ENCODE measurements at places on chromosomes 13 and 19. TPM values are rescaled to one million over a fixed set of nuclear protein-coding genes. Genes with fewer than 3 reads are reported as not detected.

Gene MATK
- polyA plus RNA-seq = 62.5 TPM

Gene TEX26
- 1.9 TPM for polyA plus RNA-seq

Gene EHD2
- polyA plus RNA-seq = 26.4 TPM

Gene ONECUT3
- 0.66 TPM for polyA plus RNA-seq

Gene FFAR3
- not detected for polyA plus RNA-seq

Gene C5AR1
- 3.5 TPM for polyA plus RNA-seq

Gene RASL11A
- 7.4 TPM for polyA plus RNA-seq

Gene DIAPH3
- polyA plus RNA-seq = 4.0 TPM

- no peak for DNase-seq
Observed at GRCh38 chr13:25440061-25440460, 68.3 kb downstream of the ATP8A2 start.

DNA sequence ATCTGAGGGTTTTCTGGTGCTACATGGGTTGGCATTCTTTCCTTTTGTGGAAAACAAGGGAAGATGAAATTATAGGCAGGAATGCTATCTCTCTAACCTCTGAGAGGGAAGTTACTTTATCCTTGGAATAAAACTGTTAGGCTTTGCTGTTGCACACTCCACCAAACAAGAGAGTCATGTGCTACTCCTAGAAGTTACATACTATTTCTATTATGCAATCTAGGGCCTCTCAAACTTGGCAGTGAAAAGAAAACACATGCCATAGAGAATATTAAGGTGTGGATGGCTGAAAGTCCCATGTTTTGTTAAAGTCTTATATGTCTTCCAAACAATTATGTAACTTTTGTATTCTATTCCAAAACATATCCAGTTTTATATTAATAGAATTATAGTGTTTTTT lies 367.9 kb downstream of the SLC7A1 start:
- no peak for DNase-seq

GRCh38 chr13:101218484-101218883 lies 197.8 kb downstream of the NALCN start:
- no peak for DNase-seq

GRCh38 chr13:62321895-62322294 lies 906.2 kb upstream of the PCDH20 start:
- no peak for DNase-seq

DNA sequence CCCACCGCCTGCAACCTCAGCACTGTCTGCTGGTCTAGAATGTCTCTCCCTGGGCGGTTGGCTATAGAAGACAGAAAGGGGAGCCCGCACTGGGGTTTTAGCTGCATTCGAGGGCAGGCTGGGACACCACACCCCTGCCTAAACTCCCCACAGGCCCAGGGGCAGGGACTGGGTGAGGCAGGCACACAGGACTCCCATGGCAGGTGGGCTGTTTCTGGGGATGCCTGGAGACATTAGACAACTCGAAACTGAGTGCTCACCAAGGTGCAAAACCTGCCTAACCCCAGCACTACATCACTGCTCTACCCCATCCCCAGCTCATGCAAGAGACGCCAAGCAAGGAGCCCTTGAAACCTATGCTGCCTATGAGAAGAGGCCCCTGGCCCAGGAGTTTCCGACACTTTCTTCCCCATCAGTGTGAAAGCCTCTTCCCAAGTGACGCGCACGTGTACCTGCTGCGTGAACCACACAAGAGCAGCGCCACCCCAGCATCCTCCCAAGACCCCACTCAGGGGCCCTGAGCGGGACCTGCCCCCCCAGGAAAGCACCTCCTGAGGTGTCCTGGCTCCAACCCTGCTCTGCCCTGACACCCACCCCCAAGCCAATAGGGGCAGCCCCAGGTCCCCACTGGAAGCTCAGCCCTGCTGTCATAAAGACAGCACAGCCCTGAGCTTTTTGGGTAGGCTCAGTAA lies 121.2 kb downstream of the TUBA3C start:
- no peak for DNase-seq

- DNase-seq = no peak
Observed at GRCh38 chr13:37412241-37412921, 186.2 kb downstream of the POSTN start.

DNA sequence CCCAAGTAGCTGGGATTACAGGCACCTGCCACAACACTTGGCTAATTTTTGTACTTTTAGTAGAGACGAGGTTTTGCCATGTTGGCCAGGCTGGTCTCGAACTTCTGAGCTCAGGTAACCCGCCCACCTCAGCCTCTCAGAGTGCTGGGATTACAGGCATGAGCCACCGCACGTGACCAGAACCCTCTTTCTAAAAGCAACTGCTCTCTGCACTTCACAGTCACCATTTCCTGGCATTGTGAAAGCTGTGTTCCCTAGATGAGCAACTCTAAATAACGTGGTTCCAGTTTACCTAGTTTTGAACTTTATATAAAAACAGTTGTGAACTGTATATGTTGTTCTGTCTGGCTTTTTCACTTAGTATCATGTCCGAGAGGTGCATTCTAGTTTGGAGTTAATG lies 152.9 kb downstream of the SIPA1L3 start:
- DNase-seq = no peak

DNA sequence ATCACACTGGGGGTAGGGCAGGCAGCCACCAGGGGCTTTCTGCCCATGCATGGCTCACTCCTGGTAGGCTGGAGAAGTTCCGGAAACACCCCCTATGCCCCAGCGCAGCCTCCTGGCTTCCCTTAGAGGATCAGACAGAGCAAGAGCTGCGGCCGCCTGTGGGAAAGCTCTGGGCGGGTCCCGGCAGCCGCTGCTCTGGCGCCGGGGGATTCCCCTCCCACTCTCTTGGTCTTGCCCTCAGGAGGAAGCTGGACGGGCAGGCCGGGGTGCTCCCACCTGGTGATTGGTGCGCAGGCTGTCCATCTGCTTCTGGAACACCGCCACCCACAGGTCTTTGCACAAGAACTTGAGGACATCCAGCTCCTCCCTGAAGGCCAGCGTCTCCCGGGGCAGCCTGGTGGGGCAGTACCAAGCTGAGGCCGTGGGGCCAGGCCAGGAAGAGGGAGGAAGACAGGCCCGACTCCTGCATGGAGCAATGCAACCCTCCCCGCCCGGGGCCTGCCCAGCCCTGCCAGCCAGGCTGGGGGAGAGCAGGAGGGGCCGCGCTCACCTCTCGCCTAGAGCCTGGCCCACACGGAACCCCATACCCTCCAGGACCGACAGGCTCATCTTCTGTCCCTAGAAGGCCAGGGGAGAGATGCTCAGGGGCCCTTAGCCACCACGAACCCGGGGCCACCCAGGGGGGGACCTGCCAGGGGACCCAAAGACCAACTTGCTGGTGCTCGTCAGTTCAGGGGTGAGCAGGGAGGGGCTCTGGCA lies 4.0 kb upstream of the NKPD1 start:
- DNase-seq = no peak

- DNase-seq = peak; percentile 65
Observed at GRCh38 chr13:23513455-23513854, 56.8 kb upstream of the TNFRSF19 start.

- DNase-seq = no peak
Observed at GRCh38 chr13:40370661-40371060, 295.8 kb downstream of the FOXO1 start.

DNA sequence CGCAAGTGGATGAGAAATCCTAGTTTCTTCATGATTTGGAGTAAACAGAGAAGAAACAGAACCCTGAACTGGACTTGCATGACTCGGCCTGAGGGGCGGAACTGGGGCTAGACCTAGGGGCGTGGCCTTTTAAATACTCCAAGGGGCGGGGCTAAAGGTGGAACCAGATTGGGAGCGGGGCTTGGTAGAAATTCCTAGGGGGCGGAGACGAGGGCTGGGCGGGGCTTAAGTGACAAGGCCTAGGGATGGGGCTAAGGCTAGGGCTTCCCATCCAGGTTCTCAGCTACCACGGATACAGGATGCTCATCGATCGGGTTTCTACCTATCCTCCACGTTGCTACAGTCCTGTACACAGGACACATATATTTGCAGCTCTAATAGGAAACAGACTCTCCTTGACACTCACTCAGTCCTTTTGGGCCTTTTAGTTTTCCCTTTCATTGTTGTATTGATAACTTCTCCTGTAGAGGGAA lies 372 bp upstream of the ZNF699 start:
- no peak for DNase-seq

DNA sequence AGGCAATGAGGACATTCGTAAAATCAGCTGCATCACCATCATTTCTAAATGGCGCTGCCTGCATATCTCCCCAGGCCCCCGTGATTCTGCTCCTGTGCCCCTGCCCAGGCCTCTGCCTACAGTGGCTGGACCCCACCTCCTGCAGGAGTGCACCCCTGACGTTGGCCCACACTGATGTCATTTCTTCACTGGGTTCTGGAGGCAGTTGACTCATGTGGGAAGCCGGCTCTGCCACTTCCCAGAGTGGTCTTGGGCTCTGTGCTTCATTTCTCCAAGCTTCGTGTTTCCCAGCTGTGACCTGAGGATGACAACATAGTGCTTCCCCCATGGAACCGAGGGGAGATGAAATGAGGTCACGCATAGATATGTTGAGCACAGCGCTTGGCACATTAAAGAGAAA lies 19.9 kb downstream of the CCNE1 start:
- no peak for DNase-seq

DNA sequence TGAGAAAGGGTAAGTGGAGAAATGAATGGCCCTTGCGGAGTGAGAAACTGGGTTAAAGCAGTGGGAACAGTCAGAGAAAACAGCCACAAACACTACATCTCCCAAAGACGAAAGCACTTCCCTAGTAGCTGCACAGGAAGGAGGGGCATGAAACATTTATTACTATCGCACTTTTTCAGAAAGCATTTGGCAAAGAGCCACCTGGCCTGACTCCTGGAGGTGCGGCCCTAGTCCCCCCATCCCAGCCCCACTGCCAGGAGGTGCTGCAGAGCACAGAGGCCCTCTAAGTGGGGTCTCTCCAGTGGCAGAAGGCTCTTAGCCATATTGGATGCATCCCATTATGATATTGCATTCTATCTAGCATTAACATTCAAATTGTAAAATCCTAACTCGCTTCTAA lies 55.8 kb downstream of the MTMR6 start:
- no peak for DNase-seq

DNA sequence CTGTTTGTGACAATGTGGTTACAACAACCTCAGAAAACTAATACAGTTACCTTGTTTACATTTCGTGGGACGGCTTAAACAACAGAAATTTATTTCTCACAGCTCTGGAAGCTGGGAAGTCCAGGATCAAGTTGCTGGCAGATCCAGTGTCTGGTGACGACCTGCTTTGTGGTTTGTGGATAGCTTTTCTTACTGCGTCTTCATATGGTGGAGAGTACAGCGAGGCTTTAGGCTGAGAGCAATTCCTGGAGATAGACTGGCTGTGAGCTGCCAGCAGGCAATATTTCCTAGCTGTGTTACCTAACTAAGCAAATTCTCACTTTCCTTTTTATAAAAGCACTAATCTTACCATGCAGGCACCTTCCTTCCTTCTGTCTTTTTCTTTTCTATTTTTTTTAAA lies 1203.5 kb upstream of the PRR20A start:
- DNase-seq = no peak

- DNase-seq = no peak
Observed at GRCh38 chr13:26678796-26679195, 81.8 kb downstream of the GPR12 start.

DNA sequence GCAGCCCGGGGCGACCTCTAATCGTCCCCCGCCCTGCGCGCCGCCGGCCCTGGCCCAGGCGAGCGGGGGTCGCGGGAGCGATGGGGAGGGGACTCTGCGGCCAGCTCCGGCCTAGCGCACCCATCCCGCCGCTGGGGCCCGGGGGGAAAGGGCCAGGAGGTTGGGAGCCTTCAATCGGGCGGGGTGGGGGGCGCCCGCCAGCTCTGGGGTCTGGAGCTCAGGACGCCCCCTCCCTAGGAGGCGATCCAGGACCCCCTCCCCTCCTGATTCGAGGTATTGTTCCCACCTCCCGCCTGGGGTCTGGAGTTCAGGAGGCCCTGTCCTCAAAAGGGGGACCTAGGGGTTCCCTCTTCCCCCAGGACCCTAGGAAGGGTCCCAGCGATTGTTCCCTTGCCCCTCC lies 430 bp downstream of the ZNF358 start:
- no peak for DNase-seq

- no peak for DNase-seq
Observed at GRCh38 chr19:42440357-42441048, 2.2 kb downstream of the CXCL17 start.

DNA sequence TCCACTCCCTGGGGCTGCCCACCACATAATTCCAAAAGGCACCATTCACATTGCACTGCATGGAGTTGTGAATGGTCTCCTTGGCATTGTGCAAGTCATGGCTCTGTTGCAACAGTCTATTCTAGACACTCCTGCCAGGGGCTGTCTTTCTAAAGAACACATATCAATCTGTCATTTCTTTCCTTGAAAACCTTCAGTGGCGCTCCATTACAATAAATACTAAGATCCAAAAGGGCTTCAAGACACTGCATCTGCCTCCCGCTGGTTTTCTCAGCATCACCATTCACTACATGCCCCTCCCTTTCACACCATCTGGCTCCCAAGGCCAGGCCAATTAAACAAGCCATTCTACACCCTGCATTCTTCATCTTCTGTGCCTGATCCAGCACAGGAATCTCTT lies 32.2 kb upstream of the TM9SF2 start:
- DNase-seq = peak; percentile 7

DNA sequence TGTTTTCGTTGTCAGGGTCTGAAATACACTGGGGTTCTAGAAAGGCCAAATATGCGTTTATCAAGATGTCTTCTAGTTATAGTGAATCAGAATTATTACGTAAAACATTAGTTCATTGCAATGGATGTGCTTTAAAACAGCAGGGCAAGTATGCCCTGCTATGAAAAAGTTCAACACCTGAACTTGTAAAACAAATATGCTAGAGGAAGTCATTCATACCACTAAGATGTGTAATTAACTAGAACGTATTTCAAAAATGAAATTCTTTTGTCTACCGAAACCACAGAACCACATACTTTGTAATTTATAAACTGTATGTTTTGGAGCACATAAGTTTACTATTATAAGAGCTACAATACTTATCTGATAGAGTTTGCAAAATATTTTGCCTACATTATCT lies 266.2 kb downstream of the KCTD12 start:
- DNase-seq = no peak

- DNase-seq = peak; percentile 6
Observed at GRCh38 chr13:114315074-114315785, 927 bp downstream of the CHAMP1 start.

GRCh38 chr13:86914757-86915156 lies 756.4 kb upstream of the SLITRK5 start:
- DNase-seq = no peak

DNA sequence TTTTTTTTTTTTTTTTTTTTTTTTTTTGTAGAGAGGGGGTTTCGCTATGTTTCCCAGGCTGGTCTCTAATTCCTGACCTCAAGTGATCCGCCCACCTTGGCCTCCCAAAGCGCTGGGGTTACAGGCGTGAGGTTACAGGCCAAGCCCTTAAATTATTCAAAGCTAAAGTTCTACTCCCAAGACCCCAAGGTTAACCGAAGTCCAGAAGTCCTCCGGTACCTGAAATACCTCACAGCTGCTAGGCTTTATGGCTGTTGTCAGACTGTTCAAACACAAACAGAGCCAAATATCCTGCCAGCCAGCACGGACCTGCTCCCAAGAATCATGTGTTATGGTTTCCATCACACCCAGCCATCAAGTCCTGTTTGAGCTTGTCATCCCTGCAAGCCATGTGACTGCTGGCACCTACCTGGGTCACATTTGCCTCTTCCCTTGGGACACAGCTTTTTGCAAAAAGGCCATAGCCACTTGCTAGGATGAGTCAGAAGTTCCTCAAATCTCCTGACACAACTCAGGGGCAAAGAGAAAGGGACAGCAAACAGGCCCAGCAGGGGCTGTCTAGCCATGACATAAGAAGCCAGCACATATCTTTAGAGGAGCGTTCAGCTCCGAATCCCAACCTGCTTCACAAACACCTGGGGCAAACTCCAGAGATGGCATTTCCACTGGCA lies 129.9 kb downstream of the FOXO1 start:
- no peak for DNase-seq
